ENCODE measurements at places on chromosomes 6 and 20. TPM values are rescaled to one million over a fixed set of nuclear protein-coding genes. Genes with fewer than 3 reads are reported as not detected.

CRISP2 gene
- total RNA-seq: not detected

C20orf202 gene
- 0.34 TPM for total RNA-seq

LGSN gene
- not detected for total RNA-seq

CD93 gene
- 24.5 TPM for total RNA-seq

DNA sequence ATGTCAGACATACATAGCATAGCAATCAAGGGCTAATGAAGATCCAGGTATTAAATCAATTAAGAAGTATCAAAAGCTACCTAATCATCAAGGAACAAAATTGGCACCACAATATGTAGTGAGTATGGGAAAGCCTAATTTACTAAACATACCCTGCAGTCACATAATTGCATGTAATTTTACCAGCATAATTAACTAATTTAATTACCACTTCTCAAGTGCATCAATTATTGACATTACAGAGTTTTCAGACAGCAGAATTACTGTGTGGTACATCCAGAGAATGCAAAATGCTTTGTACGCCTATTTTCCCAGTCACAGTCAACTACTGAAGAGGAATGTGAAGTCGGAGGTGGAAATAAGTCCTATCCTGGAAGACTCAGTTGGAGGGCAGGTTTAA is 279.0 kb upstream of the ID4 start:
- DNase-seq: no peak

DNA sequence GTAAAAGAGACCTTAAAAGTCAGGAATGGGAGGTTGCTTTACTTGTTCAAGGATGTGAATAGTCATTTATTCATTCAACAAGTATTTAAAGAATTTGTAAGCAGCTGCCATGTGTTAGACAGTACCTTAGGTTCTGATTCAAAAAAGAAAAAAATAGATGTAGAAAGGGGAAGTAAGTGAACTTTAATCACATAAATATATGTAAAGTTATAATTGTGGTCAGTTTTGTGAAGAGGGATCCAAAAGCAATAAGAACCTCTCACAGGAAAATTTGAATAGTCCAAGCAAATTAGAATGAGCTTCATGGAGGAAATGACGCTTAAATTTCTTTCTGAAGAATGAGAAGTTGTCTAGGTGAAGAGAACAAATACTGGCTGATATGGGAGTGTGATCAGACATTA is 596.1 kb upstream of the CITED2 start:
- no peak for DNase-seq

GRCh38 chr6:27188885-27189418 is 58.5 kb upstream of the PRSS16 start:
- DNase-seq: peak; percentile 60

GRCh38 chr6:168609914-168610490 is 169.0 kb downstream of the SMOC2 start:
- no peak for DNase-seq

GRCh38 chr6:63149730-63150129 is 61.5 kb upstream of the FKBP1C start:
- DNase-seq: no peak

GRCh38 chr6:54377776-54378175 is 69.5 kb downstream of the TINAG start:
- DNase-seq: no peak

DNA sequence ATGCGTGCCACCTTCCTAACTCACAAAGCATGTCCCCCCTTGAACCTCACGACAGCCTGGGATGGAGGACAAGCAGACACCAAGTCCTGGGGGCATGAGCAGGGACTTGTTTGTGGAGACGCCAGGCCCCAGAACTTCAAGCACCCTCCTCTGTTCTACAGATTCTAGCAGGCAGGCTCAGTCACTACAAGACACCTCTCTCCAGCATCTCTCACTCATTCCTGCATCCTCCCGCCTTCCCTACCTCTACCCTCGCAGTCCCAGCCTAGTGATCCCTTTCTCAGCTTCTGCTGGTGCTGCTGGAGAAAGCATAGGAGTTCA is 3.7 kb downstream of the LRP11 start:
- DNase-seq: no peak

GRCh38 chr6:107418118-107418517 is 41.2 kb downstream of the PDSS2 start:
- DNase-seq: no peak

DNA sequence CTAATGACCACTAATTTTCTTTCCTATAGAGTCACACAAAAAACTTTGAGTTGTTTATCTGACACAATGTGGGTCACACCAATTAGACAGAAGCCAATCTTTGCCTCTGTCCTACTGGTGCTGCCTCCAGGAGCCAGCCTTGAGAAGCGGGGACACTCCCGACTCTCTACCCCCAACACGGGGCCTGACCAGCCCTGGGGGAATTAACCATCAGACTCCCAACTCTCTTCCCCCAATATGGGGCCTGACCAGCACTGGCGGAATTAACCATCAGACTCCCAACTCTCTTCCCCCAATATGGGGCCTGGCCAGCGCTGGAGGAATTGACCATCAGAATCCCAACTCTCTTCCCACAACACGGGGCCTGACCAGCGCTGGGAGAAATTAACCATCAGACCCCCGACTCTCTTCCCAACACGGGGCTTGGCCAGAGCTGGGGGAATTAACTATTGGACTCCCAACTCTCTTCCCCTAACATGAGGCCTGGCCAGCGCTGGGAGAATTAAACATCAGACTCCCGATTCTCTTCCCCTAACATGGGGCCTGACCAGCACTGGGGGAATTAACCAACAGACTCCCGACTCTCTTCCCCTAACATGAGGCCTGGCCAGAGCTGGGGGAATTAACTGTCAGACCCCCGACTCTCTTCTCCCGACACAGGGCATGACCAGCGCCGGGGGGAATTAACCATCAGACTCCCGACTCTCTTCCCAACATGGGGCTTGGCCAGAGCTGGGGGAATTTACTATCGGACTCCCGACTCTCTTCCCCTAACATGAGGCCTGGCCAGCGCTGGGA is 12.5 kb downstream of the CST7 start:
- no peak for DNase-seq

All from ovary (tissue), 10 donors.